ENCODE measurements at places on chromosomes 7 and 10.

DNA sequence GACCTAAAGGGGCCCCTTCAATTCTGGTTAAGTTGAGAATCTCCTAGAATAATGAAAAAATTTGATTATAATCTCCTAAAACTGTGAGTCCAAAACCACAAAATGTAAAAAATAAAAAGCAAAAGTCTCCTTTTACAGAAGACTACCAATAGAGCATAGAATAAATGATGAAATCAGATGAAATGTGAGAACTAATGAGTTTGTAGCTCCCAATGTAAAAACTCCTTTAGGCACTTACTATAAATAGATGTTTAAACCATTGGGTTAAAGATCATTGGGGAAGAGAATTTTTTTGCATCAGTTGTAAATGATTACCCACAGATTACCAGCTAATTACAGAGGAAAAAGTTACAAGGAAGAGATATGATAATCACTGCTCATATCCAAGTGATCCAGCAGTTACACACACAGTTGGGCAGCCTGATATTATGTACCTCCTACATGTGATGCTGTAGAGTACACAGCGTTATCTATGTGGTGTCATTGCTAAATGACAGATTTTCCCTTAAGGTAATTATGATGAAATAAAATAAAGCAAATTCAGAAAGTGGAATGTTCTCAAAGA is 282.7 kb upstream of the SEMA3D start:
- DNase-seq, result no peak

DNA sequence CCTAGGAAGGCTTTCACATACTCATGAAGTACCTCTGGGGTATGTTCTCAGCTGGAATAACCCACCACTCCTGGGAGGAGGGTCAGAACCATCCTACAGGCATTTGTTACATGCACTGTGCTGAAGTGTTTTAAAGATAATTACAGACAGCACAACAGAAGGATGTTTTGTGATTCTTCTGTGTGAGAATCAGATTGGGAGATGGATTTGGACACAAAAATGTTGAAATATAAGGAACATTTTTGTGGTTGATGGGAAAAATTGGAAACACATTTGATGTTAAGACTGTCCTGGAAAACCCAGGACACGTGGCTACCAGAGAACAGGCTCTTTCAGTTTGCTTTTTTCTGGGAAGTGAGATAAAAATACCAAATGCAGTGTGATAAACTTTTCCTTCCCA is 61.4 kb downstream of the BICC1 start:
- no peak for DNase-seq

DNA sequence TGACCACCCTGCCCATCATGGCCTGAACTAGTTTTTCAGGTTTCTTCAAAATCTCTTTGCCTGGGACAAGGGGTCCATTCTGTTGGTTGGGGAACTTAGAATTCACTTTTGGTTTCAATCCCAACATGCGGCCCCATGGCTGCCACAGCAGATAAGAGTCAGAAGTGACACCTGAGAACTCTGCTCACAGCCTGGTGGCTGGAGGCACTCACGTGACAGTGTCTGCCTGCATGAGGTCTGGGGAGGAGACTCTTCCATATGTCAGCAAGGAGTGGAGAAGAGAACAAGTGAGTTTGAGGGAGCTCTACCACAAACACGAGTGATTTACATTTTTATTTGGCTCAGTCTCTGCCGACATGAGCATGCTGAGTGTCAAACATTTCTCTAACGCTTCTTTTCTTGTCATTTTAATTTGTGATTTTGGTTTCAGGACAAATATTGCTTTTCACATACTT is 370.4 kb downstream of the TNS3 start:
- no peak for DNase-seq

DNA sequence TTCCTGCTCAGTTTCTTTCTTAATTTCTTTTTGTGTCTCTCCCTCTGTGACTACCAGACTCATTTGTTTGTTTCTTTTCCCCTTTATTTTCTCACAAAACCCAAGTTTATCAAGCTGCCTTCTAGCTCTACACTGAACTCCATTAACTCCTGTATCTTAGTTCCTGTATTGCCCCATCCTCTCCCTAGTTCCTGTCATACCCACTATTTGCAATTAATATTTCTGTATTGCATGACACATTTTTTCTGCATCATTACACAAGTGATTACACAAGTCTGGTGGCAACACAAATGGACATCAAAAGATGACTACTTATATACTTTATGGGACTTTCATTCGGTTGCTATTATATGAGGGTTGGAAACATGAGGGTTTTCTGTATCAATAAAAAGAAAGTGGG is 26.9 kb upstream of the OR9A4 start:
- DNase-seq, result no peak

GRCh38 chr7:70142247-70142932 is 544.1 kb downstream of the AUTS2 start:
- DNase-seq, result no peak

DNA sequence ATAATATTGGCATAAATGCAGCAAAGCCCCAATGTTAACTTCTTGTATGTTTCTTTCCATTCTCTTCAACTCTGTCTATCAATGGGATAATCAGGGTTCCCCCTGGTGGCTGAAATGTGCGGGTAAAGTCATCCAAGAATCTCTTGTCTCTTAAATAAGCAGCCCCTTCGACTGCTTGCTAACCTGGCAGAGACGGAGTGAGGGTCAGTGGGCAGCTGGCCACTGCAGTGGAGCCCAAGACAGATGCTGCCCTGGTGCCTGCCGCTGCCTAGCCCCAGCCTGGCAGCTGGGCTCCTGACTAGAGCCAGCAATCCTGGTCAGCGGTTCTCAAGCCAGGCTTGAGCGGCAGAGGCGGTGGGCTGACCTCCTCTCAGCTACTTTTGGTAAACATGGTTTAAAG is 248.9 kb downstream of the COBL start:
- peak; percentile 50 for DNase-seq

GRCh38 chr7:156764766-156765165 is 124.2 kb downstream of the RNF32 start:
- DNase-seq, result no peak
